Stimulated activated CD4-positive, alpha-beta T cell treated with anti-CD3 and anti-CD28 coated beads, Interleukin-4, amount 100 ng/mL, for 24 hours (primary cell): ENCODE measurements at places on chromosomes 3 and 15.

DNA sequence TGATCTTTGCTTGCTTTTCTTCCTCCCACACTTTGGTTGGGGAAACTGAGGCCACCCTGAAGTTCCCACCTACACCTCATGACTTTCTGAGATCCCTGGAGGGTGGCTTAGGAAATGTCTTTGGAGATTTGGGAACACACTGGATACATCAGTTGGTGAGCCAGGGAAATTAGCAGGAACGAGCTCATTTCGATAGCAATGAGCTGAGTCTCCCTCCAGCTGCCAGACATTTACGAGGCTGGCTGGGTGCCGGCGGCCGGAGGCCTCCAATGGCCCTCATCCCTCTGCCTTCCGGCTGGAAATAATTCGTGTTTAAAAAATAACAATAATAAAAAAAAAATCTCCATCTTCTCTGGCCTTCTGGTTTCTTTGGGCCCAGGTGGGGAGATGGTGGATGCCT lies 38.8 kb downstream of the SMAD6 start:
- DNase-seq, result no peak

- no peak for DNase-seq
Observed at GRCh38 chr3:4724051-4724629, 231.0 kb downstream of the ITPR1 start.

DNA sequence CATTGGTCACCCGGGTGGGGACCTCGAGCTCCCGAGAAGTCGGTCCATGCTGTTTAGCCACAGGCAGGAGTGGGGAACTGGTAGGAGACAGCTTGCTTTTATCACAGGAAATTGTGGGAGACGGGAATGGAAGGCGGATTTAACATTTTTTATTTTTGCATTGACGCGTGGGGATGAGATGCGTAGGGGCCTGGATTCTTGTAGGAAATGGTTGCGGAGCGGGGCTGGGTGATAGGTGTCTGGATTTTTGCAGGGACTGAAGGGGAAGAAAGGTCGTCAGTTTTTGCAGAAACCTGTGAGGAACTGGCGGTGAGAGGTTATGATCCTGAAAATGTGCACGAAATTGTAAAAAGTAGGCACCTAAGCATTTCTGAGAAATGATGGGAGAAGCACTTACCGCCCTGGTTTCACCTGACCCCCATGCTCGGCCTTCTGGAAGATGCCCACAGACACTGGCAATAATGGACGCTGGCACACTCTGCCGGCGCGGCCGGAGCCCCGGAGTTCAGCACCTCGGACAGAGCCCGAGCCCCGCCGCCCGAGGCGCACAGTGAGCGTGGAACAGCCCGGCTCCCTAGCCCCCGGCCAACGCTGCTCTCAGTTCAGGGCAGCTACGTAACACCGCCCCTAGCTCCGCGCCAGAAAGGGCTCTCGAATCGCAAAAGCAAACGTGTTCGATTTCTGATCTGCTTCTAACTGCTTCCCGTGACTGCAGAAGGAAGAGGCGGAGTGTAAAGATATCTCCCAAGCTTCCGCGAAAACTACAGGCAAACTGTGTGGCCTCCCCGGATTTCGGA lies 928 bp downstream of the ANKRD34C start:
- DNase-seq, result peak; percentile 18

- DNase-seq, result no peak
Observed at GRCh38 chr3:191958980-191959671, 498.2 kb downstream of the PYDC2 start.

GRCh38 chr3:174986685-174987084 lies 127.6 kb downstream of the NAALADL2 start:
- no peak for DNase-seq

- DNase-seq, result no peak
Observed at GRCh38 chr3:52697632-52697965, 8.0 kb downstream of the GLT8D1 start.

- DNase-seq, result no peak
Observed at GRCh38 chr15:36449084-36449661, 130.3 kb upstream of the CDIN1 start.

GRCh38 chr3:188554404-188554803 lies 400.4 kb downstream of the LPP start:
- no peak for DNase-seq

DNA sequence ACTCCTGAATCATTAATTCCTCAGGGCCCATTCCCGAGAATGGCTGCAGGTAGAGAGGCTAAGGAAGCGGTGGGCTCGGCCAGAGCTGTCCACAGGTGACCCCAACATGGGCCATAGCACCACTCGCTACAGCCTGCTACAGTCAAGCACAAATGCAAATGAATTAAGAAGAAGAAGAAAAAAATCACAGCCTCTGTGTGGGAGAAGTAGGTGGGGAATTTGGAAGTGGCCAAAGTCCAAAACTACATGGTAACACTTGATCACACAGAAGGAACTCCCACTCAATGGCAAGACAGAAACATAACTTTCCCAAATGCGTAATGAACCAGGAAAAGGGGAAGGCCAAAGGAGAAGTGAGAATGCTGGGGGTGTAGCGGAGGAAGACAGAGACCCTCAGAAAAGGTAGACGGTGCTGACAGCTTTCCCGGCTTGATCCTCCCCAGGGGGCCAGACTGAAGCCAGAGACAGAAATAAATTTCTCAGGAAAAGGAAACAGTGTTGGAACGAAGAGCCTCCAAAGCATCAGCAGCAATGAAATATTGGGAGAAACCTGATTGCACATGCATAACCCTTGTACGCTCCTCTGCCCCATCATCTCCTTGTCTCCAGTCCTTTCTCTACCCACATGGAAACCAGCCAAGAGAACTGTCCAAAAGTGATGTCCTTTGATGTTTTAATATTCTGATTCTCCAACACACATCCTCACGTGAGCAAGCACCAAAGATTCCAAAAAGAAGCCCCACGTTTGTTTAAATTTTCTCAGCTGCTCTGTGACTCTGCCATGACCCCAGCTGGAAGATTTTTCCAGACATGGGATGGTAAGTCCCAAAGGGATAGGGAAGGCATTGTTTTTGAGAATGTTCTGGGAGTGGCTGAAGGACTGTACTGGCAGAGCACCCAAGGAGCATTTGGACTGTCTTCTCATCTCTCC lies 107.6 kb downstream of the OXNAD1 start:
- DNase-seq, result no peak

- no peak for DNase-seq
Observed at GRCh38 chr3:120816728-120817127, 74.2 kb downstream of the GTF2E1 start.

DNA sequence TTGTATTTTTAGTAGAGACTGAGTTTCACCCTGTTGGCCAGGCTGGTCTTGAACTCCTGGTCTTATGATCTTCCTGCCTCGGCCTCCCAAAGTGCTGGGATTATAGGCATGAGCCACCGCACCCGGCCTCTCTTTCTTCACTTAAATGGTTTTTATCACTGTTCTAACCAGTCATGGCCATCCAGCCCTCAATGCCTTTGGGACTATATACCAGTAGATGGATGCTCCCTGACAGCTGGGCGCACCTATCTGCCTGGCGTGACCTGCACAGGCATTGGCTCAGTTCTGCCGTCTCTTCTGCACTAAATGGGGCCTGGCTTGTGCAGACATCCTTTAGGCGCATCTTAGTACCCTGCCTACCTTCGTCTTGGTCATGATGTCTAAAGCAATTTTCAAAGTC lies 233.4 kb downstream of the ADAMTS17 start:
- DNase-seq, result no peak

- DNase-seq, result no peak
Observed at GRCh38 chr15:42371096-42371495, 11.8 kb downstream of the CAPN3 start.

- no peak for DNase-seq
Observed at GRCh38 chr3:19147905-19148767, at the start of gene KCNH8. Gene KCNH8, plus strand, starts transcription at chr3:19148510. Its CDS starts 210 bp downstream, at chr3:19148720.

- DNase-seq, result no peak
Observed at GRCh38 chr3:151548195-151548594, 87.3 kb upstream of the IGSF10 start.

GRCh38 chr3:143002727-143003126 lies 1.4 kb downstream of the U2SURP start:
- DNase-seq, result no peak

DNA sequence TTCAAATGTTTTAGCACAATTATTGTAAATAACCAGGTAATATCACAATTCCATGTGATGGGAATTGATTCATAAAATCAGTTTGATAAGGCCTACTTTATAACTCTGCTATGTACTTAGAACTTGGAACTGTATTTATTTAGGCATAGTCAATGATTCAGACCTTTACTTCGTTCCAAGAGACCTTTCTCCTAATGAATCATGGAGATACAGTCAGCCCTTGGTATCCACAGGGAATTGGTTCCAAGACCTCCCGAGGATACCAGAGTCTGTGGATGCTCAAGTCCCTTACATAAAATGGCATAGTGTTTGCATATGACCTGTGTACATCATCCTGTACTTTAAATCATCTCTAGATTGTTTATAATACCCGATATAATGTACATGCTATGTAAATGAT lies 60.8 kb upstream of the UMPS start:
- DNase-seq, result no peak

GRCh38 chr15:51087513-51087912 lies 7.2 kb downstream of the TNFAIP8L3 start:
- no peak for DNase-seq
